ENCODE measurements at places on chromosomes 11 and 22.

- no peak overlapping the region for H3K4me3 ChIP-seq
- H3K36me3 ChIP-seq: no peaks in the 10 kb centered on the region
- ATAC-seq: no peak
- no peaks in the 10 kb centered on the region for H3K27me3 ChIP-seq
- H3K4me1 ChIP-seq: no peaks in the 10 kb centered on the region
Measured at GRCh38 chr11:99370549-99371216, 349.9 kb downstream of the CNTN5 start.

GRCh38 chr11:115333121-115333520 is 171.1 kb downstream of the CADM1 start:
- no peak for ATAC-seq
- no peaks in the 10 kb centered on the region for H3K27me3 ChIP-seq
- no peaks in the 10 kb centered on the region for H3K4me1 ChIP-seq

DNA sequence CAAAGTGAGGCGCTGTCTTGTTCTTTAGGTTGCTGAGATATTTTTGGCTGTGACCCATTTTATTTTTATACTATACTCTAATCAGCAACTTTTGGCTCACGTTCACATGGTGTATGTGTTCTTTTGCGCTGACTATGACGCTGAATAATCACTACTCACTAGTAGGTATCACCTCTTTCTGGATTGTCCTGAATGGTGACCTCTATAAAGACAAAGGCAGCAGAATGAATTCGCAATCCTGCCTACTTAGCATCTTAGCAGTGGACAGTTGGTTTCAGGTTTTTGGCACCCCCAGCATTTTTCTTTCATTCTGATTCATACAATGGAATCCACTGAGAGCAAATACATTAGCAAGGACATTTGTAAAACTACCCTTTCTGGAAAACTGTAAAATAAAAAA is 351.3 kb downstream of the JRKL start:
- no peaks in the 10 kb centered on the region for H3K4me1 ChIP-seq
- H3K4me3 ChIP-seq: no peak overlapping the region
- H3K27me3 ChIP-seq: no peaks in the 10 kb centered on the region
- H3K27ac ChIP-seq: no peak overlapping the region

- H3K4me3 ChIP-seq: no peak overlapping the region
- H3K36me3 ChIP-seq: no peaks in the 10 kb centered on the region
- H3K4me1 ChIP-seq: no peaks in the 10 kb centered on the region
- H3K27ac ChIP-seq: no peak overlapping the region
- ATAC-seq: no peak
Measured at GRCh38 chr22:27454807-27455450, 346.6 kb downstream of the MN1 start.

DNA sequence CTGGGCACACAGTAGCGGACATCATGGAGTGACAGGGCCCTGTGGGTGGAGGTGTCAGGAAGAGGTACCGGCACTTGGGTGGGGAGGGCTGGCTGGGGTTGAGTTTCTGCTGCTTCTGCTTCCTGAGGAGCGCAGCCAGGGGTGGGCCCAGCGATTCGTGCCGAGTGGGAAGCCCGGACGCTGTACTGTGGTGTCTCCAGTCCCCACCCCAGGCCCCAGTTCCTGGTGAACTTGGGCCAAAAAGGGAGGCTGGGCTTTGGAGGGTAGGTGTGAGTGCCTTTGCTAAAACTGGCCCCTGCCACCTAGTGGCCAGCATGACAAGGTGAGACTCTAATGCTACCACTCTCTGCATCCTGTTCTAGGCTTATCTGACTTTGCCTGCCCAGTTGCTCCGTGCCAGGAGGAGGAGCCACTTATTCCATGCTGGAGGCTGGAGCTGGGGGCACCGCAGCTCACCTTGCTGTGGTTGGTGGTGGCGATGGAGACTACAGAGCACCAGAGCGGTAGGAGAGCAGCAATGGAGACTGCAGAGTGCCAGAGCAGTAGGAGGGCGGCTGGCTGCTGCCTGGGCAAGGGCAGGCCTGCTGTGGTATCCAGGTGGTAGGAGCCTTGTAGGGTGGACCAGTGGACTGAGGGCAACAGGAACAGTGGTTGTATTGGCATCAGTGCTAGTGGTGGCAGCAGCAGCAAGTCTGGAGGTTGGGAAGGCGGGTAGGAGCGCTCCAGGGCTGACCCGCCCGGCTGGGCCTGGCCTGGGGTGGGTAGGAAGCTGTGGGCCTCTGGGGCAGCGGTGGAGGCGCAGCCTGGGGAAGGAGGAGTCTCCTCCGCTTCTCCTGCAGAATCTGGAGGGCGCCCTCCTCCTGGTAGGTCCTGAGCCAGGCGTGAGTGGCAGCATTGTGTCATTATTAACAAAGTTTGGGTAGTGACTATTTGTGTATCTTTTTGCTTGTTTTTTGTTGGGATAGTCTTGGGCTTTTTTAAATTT is 2.2 kb upstream of the RFPL2 start:
- ATAC-seq: no peak
- no peaks in the 10 kb centered on the region for H3K4me1 ChIP-seq
- no peaks in the 10 kb centered on the region for H3K36me3 ChIP-seq

DNA sequence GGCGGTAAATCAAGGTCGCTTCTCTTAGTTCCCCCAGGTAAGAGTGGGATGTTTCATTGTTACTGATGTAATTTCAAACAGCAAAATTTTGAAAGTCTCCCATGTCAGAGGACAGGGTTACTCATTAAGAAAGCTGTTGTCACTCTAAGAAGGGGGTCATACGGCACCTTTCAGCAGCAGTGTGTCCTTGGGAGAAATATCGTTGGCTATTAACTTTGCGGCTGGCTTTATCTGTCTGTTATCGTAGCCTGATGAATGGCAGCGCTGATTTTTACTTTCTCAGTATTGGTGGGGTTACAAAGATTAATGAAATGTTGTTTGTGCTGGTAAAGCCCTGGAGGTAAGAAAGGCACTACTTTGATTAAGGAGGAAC is 27.5 kb upstream of the FBXO3 start:
- H3K27me3 ChIP-seq: peaks cover 61% of the 10 kb centered on the region
- no peak for ATAC-seq
- H3K4me1 ChIP-seq: no peaks in the 10 kb centered on the region
- H3K27ac ChIP-seq: no peak overlapping the region

DNA sequence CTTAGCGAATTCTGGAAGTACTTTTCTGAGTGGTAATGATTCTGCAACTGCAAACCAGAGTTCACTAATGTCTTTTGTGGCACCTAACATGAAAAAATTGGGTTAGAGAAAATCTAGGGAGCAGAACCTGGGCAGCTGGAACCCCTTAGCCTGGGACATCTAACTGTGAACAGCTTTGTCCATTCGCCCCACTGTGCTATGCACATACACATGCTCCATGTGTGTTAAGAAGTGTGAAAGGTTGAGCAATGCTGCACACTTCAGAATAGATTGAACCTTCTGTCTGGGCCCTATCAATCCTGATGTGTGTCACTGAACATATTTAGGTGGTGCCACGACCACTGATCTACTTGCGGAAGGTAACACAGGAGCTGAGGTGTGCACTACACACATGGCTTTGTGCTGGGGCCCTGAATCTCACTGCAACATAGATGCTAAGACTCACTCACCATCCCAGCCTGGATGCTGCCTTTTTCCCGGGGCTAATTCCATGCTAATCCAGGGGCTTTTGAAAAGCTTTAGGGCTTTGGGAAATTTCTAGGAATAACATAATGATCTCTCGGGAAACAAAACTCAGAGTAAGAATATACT is 976.2 kb downstream of the NTM start:
- no peak for ATAC-seq
- no peaks in the 10 kb centered on the region for H3K36me3 ChIP-seq
- no peaks in the 10 kb centered on the region for H3K27me3 ChIP-seq
- H3K4me3 ChIP-seq: no peak overlapping the region

DNA sequence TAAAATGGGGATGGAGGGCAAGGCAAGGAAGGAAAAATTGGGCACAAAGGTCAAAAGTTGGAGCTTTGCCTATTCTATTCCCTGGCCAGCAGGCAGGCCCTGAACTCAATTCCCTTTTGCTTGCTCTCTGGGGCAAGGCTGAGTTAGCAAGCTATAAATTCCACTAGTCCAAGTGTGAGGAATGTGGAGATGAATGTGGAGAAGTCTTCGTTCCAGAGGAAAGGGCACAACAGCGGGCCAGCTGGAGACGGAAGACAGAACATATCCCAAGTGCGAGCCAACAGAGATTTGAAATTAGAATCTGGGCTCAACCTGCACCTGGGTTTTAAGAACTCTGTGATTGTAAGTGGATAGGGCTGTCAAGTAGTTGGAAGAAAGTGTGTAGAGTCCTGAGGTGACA is 29.5 kb upstream of the FZD4 start:
- H3K4me1 ChIP-seq: no peaks in the 10 kb centered on the region
- no peak for ATAC-seq
- H3K27ac ChIP-seq: no peak overlapping the region
- H3K4me3 ChIP-seq: no peak overlapping the region

DNA sequence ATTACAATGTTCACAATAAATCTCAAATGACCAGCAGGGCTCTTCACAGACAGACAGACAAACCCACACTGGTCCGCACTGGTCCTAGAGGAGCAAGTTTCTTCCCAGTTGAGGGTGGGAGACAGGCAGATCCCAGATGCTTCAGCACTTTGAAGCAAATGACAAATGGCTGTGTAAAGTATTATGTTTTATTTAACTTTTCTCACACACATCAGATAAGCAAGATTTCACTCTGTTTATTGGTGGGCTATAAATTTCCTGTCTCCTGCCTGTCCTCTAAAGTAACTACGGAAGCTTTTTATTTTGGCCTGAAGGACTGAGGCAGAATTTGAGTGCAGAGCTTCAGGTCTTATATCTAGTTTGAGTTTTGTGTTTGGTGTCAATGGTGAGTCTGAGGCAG is 174.7 kb upstream of the MTNR1B start:
- no peak overlapping the region for H3K27ac ChIP-seq
- no peaks in the 10 kb centered on the region for H3K36me3 ChIP-seq
- no peak overlapping the region for H3K4me3 ChIP-seq
- H3K4me1 ChIP-seq: no peaks in the 10 kb centered on the region
- no peaks in the 10 kb centered on the region for H3K27me3 ChIP-seq

GRCh38 chr11:117457031-117457785 is 129.6 kb downstream of the CEP164 start:
- H3K4me3 ChIP-seq: no peak overlapping the region
- peak overlapping the region; percentile 84 for H3K27ac ChIP-seq
- H3K36me3 ChIP-seq: peaks cover 10% of the 10 kb centered on the region
- H3K27me3 ChIP-seq: peaks cover 26% of the 10 kb centered on the region

DNA sequence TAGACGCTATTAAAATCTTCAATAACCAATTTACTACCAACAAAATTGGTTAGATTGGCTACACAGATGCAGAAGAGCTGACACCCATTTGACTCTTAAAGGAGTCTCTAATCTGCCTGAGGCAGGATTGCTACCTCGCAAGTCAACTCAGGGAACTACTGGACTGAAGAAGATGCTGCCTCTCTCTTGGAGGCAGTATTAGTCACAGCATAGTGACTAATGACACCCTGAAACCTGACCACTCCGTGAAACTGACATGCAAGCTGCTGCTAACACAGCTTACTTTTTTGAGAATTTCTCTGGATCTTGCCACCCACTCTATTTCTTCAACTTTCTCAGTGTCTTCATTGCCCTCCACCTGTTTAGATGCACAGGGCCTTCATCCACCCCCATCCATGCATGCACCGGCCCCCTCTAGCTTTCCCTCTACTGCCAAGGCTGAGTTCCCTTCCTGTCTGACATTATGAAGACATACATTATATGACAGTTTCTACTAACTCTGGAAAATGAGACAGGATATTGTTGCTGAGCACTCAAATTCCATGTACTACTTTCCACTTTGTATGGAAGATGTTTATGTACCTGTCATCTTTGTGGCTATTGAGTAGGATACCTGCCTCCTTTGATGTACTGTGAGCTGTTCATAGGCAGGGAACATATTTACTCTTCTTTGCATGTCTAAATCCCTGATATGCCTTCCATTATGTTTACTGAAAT is 183.2 kb downstream of the MSANTD4 start:
- H3K36me3 ChIP-seq: no peaks in the 10 kb centered on the region
- ATAC-seq: no peak
- no peak overlapping the region for H3K4me3 ChIP-seq
- H3K27me3 ChIP-seq: peaks cover 22% of the 10 kb centered on the region
- no peak overlapping the region for H3K27ac ChIP-seq

DNA sequence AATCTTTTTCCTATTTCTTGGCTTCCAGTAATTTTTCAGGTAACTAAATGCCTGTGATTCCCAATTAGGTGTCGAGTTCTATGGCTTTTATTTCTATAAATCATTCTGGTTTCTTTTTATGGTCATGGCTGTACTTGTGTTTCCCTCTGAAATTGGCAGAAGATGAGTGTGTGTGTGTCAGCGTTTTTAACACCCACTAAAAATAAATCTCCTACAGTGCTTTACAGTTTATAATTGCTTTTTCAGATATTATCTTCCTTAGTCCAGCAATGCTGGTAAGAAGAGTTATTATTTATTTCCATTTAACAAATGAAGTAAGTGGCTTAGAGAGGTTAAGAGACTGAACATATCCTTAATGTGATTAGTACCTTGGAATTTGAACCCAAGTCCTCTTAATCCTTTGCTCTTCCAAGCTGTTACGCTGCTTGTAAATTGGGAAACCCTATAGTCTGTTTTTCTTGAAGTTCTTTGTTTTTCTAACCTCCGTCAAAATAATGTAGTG is 125.2 kb downstream of the TEAD1 start:
- H3K4me1 ChIP-seq: no peaks in the 10 kb centered on the region
- peaks cover 30% of the 10 kb centered on the region for H3K27me3 ChIP-seq
- no peak for ATAC-seq
- no peaks in the 10 kb centered on the region for H3K36me3 ChIP-seq
- no peak overlapping the region for H3K4me3 ChIP-seq

- ATAC-seq: no peak
- no peaks in the 10 kb centered on the region for H3K4me1 ChIP-seq
- H3K4me3 ChIP-seq: no peak overlapping the region
- peaks cover 5% of the 10 kb centered on the region for H3K36me3 ChIP-seq
- no peak overlapping the region for H3K27ac ChIP-seq
Measured at GRCh38 chr11:128660947-128661346, 32.9 kb upstream of the FLI1 start.

- H3K27me3 ChIP-seq: no peaks in the 10 kb centered on the region
- no peak overlapping the region for H3K27ac ChIP-seq
- H3K36me3 ChIP-seq: no peaks in the 10 kb centered on the region
- ATAC-seq: no peak
- H3K4me3 ChIP-seq: no peak overlapping the region
Measured at GRCh38 chr11:82786836-82787235, 53.2 kb upstream of the FAM181B start.

GRCh38 chr11:96156379-96156722 is 186.6 kb downstream of the MAML2 start:
- peaks cover 44% of the 10 kb centered on the region for H3K4me1 ChIP-seq
- H3K4me3 ChIP-seq: peak overlapping the region; percentile 33
- ATAC-seq: no peak
- no peaks in the 10 kb centered on the region for H3K36me3 ChIP-seq
- H3K27me3 ChIP-seq: no peaks in the 10 kb centered on the region

- no peaks in the 10 kb centered on the region for H3K4me1 ChIP-seq
- no peak overlapping the region for H3K4me3 ChIP-seq
Measured at GRCh38 chr22:44093791-44094190, 69.7 kb downstream of the PARVB start.

- ATAC-seq: no peak
- no peaks in the 10 kb centered on the region for H3K36me3 ChIP-seq
- H3K27ac ChIP-seq: no peak overlapping the region
- H3K4me1 ChIP-seq: no peaks in the 10 kb centered on the region
Measured at GRCh38 chr22:32103658-32104315, 55.3 kb downstream of the C22orf42 start.

All from stimulated activated memory B cell treated with anti-CD40 and anti-IgM and Interleukin-4, amounts not matched to agents 10 μg/mL and 1 μg/mL and 100 μg/mL, for 72 hours (primary cell).